ENCODE measurements at places on chromosomes 2 and 18.

GRCh38 chr18:55593888-55594287 is 5.9 kb upstream of the TCF4 start:
- DNase-seq = no peak

DNA sequence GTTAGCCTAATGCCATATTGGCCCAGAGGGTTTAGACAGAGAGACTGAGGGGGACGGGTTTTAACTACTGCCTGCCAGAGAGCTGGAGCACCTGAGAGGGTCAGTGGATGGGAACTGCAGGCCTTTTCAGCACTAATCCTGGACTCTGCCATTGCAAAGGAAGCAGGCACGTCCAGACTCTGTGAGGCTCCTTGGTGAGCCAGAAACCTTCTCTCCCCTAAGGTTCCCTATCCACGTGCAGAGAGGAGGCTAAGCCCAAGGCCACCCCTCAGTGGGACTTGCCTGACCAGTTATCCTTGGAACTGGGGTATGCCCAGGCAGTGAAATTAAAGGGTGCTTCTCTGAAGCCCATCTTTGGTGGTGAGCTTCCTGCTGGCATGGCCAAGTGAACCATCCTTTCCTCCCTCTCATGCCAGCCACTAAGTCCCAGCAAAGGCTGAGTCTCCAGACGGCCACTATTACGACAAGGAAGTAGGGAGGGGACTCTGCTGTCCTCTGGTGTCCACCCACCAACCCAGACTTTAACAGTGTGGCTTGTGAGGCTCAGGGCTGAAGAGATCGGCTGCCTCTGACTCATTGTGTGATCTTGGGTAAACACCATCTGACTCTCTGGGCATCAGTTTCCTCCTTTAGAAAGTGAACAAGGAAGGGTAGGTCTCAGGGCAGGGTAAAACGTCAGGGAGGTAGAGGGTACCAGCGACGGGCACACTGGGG is 3.9 kb upstream of the MLPH start:
- no peak for DNase-seq

DNA sequence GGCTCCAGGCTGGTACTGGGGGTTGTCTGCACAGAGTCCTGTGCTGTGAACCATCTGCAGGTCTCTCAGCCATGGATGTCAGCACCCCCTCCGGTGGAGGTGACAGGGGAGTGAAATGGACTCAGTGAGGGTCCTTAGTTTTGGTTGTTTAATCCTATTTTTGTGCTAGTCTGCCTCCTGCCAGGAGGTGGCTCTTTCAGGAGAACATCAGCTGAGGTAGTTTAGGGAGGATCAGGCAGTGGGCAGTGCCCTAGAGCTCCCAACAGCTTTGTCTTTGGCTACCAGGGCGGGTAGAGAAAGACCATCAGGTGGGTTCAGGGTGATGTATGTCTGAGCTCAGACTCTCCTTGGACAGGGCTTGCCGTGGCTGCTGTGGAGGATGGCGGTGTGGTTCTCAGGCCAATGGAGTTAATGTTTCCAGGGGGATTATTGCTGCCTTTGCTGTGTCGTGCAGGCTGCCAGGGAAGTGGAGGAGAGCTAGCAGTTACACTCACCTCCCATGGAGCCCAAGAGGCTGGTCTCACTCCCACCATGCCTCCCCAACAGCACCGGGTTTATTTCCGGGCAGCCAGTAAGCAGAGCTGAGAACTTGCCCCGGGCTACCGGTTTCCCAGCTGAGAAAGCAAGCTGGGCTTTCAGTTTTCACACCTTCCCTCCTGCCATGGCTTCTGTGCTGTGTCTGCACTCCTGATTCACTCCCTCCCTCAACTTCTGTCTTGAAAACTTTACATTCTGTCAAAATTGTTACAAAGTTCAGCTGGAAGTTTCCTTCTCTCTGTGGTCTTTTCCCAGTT is 563.4 kb downstream of the XIRP2 start:
- DNase-seq = no peak

GRCh38 chr2:156088587-156088986 is 243.9 kb downstream of the NR4A2 start:
- DNase-seq = no peak

DNA sequence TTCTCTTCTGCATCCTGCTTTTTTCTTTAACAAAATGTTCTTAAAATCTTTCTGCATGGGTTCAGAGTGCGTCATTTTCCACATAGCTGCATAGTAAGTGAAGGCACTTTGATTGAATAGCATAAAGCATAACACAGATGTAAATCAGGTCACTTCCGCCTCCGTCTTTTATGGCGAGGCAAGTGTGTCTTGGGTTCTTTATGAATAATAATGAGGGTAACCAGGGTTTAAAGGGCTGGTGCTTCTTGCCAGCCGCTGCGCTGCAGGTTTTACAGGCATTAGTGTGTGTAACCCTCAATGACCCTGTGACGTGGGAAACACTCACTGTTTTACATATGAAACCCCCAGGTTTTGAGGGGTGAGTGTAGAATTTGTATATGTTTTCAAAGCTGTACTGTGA is 164.2 kb downstream of the MYT1L start:
- no peak for DNase-seq

GRCh38 chr2:197216361-197216979 is 94.1 kb downstream of the ANKRD44 start:
- DNase-seq = no peak

DNA sequence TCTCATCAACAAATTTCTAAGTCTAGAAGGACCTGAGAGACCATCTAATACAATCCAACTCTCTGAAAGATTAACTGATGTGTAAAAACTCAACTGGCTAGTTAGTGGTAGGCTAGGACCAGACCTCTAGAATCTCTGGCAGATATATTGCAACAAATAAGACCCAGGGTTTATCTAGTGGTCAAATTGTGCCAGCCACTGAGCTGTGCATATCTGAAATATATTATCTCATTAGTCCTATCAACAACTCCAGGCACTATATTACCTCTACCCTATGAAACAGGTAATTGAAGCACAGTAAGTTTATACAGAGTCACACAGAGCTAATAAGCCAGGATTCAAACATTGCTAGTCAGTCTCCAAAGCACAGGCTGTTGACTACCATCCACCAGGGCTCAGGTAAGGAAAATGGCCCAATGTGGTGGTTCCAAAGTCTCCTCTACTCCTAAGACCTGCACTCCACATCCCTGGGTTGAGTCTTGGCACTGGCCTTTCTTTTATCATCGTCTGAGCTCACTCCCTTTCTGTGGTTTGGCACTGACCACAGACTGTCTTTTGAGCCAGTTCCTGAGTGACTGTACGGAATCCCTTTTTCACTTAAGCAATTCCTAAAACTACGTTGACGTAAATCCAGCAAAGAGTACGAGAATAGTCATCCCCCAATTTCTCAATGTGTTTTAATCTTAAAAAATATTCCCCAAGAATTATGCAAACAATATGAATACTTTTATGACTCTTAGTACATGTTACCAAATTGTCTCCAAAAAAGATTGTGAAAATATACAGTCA is 11.9 kb upstream of the PID1 start:
- DNase-seq = no peak

DNA sequence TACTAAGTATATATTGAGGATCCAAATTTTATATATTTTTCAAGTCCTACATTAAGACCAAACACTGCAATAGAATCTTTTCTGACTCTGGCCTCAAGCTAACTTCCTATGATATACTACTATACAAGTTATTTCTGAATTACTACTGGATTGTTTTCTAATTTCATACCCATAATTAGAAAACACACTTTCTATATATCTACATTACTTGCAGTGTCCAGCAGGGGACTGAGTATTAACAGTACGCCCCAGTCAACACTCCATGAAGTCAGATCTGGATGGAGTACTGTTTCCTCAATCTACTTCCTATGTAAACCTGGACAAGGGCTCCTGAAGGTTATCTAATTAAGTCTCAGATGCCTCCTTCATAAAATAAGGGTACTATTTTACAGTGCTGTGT is 26.5 kb downstream of the RMP24 start:
- DNase-seq = no peak
